Left ventricle myocardium inferior (tissue), 1 donor: ENCODE measurements at places on chromosomes 12 and 14. TPM values are rescaled to one million over a fixed set of nuclear protein-coding genes. Genes with fewer than 3 reads are reported as not detected.

GRCh38 chr12:45660330-45660729 is 69.2 kb upstream of the ARID2 start:
- peak; percentile 19 for DNase-seq

DNA sequence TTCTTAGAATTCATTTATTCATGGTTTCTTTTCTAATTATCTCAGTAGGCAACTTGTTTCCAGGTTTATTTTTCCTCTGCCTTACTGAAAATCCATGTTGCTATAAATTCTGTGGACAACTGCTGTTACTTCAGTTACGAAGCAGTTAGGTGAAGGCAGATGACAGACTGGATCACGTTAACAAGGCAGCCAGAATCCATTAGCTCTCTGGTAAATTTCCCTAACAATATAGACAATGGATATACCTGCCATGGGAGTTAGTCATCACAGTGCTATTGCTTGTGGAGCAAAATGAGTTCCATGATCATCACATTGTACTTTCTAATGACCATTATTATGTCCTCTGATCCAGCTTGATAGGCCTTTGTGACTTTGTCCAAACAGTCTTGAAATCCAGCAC is 291.5 kb downstream of the NELL2 start:
- no peak for DNase-seq

GRCh38 chr12:13539051-13539450 is 342.5 kb downstream of the EMP1 start:
- DNase-seq = no peak

- DNase-seq = no peak
These were observed 62.4 kb upstream of the ACSS3 start for GRCh38 chr12:81015510-81015909.

- DNase-seq = no peak
These were observed 6.7 kb downstream of the B4GALNT1 start for GRCh38 chr12:57626111-57626920.

GRCh38 chr14:93953739-93954515 is 22.4 kb downstream of the ASB2 start:
- DNase-seq = no peak

DNA sequence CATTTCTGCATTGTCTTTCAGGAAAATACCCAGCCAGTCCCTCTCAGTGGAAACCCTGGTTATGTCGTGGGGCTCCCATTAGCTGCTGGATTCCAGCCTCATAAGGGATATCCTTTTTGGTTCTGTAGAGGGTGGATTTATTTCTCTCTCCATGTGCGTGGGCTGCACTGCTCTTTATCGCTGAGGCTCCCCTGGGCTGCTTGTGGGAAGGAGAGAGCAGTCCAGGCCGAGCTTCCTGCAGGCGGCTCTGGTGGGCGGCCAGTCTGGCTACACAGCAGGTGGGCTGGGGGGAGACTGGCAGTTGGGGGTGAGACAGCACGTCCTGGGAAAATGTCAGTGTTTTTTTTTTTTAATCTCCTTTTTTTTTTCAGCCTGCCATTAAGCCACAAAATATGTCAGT is 27.6 kb downstream of the TCTN1 start:
- peak; percentile 34 for DNase-seq

DNA sequence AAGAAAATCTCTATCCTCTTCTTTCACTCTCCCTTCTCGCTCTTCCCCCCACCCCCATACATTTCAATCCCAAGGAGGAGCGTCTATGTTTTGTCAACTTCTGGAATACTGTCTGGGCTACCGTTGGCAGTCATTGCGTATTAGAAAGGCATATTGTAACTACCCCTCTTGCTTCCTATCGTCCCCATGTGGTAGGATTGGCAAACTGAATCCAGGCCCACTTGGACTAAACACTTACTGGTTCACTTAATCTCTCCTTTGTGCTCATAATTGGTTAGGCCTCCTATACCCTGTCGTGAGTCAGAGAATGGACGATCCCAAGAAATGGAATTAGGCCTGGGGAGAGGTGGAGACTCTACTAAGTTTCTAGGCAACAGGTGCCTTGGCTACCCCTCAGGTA is 68.8 kb upstream of the SLC8A3 start:
- no peak for DNase-seq

GRCh38 chr12:12620730-12621315 is 9.1 kb downstream of the CREBL2 start:
- DNase-seq = no peak

DNA sequence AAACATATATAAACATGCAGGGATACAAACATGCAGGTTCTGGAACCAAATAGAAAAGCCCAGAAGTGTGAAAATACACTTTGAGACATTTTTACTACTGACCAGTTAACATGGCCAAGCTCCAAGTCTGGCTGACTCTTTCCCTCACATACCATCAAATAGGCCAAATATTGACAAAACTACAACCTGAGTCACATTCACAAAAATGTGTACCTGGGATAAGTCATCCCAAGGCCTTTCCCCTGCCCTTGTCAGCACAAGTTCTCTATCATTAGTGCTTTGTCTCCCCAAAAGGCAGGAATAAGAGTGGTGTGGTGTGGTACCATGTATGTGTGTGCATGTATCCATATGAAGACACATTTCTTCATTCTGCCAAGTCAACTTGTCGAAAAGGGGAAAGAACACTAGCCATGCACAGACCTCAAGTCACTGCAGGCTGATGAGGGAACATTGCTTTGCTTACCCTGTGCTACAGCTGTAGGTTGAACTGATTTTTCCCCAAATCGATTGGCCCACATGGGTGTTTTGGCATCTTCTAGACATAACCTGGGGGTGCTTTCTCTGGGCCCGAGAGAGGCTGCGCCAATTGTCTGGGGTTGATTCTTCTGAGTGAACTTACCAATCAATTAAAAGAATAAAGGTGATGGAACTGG is 14.9 kb downstream of the HOXC4 start:
- DNase-seq = no peak

DNA sequence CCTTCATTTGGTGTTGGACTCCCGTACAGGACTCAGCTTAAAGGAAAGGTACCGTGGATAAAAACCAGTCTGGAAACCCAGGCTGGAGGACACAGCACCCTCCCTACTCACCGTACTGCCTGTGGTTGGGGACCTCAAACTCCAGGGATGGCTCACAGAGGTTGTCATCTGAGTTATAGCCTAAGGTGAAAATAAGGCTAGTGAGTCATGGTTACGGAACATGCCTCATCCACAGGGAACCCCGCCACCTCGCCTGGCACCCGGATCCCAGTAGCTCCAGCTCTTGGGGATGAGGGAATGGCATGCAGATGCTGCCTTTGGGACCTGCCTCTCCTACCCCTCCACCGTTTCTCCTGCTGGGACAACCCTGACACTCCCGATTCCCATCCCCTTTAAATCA is 36.8 kb upstream of the GPR68 start:
- no peak for DNase-seq

DNA sequence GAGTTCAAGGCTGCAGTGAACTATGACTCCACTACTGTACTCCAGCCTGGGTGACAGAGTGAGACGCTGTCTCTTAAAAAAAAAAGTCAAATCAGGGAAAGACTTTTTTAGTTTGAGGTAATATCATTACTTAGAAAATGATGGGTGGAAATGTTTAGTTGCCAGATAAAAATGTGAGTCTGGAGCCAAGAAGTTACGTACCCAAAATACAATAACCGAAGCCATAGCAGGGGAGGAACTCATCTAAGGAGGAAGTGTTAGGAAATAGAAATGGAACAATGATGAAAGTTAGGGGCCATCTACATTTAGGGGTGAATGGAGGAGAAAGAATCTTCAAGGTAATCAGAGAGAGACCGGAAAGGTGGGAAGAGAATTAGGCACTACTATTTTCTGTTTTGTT is 98.8 kb downstream of the DACT1 start:
- DNase-seq = no peak

GRCh38 chr12:66189889-66190288 is 875 bp downstream of the IRAK3 start:
- no peak for DNase-seq

GRCh38 chr12:42213023-42213422 is 25.0 kb downstream of the YAF2 start:
- DNase-seq = no peak

- peak; percentile 53 for DNase-seq
These were observed 57.3 kb downstream of the GALNT16 start for GRCh38 chr14:69317102-69317755.

- DNase-seq = no peak
These were observed 46.2 kb upstream of the DIP2B start for GRCh38 chr12:50458606-50459005.

DNA sequence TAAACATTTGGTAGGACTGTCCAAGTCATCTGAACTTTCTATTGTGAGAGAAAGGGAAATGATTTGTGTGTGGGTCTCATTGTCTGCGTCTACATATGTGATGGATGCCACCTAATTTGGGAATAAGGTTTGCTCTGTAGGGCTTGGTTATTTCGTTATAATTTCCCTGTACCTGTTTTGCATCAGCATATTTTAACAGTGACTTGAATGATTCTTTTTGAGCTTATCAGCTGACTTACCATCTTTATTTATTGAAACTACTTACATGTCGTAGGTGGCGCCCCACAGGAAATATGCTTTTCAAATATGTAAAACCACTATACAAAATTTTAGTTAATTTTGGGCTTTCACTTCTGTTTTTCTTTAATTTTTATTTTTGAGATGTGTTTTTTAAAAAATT is 56.5 kb upstream of the BCAT1 start:
- no peak for DNase-seq

GRCh38 chr12:105672121-105672975 is 341.9 kb downstream of the C12orf75 start:
- DNase-seq = peak; percentile 84

DNA sequence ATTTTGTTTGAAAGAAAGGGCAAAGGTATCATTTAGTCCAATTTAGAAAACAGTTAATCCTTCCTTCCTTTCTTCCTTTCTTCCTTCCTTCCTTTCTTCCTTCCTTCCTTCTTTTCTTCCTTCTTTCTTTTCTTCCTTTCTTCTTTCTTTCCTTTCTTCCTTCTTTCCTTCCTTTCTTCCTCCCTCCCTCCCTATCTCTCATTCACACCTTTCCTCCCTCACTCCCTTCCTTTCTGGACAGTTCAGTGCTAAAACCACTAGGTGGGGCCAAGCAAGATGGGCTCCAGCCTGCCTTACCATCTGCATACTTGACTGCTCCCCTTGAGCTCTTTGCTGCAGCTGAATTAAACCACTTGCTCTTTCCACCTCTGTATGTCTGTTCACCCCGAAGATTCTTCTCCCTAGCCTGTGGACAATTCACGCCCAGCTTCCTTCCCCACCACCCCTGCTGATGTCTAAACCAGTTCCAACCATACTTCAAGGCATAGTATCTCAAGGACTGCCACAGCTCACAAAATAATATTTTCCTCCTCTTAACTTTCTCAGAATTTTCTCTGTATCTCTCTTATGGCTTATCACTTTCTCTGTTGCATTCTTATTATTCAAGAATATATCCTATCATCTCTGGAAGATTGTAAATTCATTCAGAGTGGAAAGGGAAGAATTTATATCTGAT is 78.0 kb downstream of the DBX2 start:
- no peak for DNase-seq

- no peak for DNase-seq
These were observed 9.7 kb upstream of the CACNA1C start for GRCh38 chr12:2043054-2043453.

DNA sequence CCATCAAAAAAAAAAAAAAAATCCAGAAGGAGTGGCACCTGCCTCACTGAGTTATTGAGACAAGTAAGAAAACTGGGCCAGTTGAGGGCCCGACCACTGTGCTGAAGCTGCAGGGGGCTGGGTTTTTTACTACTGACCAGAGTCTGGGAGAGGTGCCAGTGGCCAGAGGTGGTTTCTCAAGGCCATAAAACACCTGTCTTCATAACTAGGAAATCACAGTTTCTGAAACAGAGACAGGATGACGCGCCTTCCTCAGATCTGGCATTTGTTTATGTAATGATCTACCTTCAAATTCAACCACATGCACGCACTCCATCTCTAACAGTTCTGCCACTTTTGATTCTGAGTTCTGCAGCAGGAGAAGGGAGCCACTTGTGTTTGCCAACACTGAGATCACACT is 12.7 kb downstream of the TSPAN11 start:
- DNase-seq = no peak

DNA sequence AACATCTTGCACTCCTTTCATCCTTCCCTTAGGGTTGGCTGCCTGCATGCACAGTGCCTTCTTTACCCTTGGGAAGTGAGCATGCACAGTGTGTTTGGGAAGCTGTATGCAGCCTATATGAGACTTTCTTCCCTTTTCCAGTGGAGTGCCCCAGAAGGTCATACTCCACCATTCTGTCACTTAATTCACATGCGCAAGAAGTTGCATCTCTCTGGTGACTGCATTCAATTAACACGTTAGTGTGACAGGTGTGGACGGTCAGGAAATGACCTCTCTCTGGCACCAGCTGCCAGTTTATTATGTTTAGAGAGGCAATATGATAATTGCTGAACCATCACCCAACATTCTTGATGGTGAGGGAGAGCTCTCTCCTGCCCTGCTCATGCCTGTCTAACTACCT is 770.0 kb downstream of the FLRT2 start:
- no peak for DNase-seq

DNA sequence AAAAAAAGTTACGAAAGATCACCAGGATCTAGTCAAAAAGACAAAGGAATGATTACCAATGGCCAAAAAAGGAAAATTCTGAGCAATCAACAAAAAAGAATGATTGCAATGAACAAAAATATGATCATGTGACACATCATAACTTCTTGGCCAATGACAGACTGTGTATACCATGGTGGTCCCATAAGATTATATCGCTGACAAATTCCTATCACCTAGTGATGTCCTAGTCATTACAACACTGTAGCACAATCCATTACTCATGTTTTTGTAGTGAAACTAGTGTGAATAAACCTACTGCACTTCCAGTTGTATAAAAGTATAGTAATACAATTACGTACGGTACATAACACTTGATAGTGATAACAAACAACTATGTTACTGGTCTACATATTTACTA is 12.3 kb downstream of the SEL1L start:
- no peak for DNase-seq

DNA sequence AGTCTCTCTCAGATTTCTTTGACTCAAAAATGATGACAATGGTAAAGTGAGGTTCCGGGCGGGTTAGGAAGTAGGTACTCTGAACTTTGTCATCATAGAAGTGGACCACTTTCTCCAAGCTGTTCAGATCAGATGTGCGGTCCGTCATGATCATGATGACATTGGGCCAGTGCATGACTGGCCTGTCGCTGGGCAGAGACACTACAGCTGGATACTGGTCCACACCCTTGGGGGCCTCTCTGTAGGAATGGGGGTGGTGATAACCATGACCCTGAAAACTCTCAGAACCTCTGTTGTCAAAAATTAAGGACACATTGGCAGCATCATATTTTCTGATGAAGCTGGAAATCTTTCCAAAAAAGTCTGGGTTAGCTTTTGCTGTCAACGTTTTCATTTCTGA is 28.2 kb downstream of the KICS2 start:
- DNase-seq = no peak

The EIF2S1 gene
- 92.7 TPM for total RNA-seq

The ADAM20 gene
- total RNA-seq = 0.27 TPM

The KLRC3 gene
- not detected for total RNA-seq

The OR9K2 gene
- not detected for total RNA-seq

The CEBPE gene
- not detected for total RNA-seq

The INSM2 gene
- not detected for total RNA-seq

The CRACR2A gene
- total RNA-seq = 7.6 TPM

The PMCH gene
- not detected for total RNA-seq

The GPRC5D gene
- not detected for total RNA-seq

The HOXC13 gene
- total RNA-seq = not detected

The BCL2L2 gene
- total RNA-seq = 37.5 TPM

The TMEM63C gene
- total RNA-seq = 0.63 TPM
